ENCODE measurements at places on chromosomes 5 and 9.

- DNase-seq, result no peak
These were observed 553.1 kb downstream of the ZNF608 start for GRCh38 chr5:124193371-124193789.

DNA sequence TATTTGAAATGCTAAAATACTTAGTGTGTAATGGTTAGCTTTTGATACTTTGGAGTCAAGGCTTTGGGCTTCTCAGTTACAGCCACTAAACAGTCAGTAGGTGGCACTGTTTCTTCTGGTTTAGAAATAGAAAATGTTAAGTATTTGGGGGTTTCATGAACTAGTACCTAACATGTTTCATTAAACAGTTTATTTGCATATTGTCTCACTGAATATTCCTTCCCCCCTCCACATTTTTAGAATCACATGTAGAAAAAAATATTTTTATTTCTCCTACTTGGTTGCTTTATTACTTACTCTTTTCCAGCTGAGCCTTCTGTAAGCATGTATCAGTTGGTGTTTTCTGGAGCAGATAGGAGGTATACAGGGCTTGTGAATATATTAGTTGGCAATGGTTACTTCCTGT is 48.0 kb downstream of the IPO11 start:
- DNase-seq, result peak; percentile 33

GRCh38 chr5:43560128-43560527 is 3.3 kb upstream of the PAIP1 start:
- no peak for DNase-seq

DNA sequence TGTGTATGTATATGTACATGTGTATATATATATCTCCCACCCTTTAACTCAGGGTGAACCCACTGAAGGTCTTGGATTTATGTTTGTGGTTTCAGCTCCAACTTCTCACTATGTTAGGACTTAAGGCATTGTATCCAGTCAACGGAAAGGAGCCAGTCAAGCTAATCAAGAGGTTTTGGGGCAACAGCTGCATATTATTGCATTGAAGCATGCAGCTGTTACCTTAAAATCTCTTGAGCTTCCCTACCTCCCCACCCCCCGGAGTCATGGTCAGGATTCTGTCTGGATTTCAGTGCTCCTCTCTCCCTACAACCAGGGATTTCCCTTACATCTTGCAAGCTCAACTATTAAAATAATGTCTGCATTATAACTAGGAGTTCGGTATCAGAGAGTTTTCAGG is 399.5 kb downstream of the SPOCK1 start:
- no peak for DNase-seq

DNA sequence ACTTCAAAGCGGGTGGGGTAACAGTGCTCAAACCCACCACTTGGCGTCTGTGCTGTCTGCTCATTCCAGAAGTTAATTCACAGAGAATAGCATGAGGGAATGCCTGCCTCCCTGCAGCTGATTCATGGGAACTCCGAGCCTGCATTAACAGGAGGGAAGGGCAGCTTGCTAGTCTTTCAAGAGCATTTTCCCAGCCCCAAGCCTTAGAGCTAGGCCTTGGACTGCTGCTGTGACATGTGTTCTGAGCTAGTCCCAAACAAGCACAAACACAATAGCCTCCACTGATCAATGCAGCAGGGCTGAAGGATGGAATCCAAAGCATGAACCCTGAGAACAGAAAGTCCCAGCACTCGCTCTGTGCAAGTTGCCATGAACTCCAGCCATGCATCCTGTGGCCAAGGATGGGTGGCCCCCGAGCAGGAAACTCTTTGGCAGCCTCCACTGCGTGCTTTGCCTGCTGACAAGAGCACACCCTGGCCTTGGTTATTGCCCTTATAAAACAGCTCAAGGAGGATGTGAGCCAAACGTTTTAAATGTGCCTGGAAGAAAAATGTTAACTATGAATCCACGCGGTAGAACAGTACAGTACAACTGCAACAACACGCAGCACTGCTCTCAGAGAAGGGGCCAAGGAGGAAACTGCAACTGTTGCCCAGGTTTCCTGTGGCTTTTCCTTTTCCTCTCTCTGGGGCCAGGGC is 653.1 kb upstream of the KLF4 start:
- no peak for DNase-seq

- DNase-seq, result no peak
These were observed 154.2 kb downstream of the GAPVD1 start for GRCh38 chr9:125415583-125416460.

DNA sequence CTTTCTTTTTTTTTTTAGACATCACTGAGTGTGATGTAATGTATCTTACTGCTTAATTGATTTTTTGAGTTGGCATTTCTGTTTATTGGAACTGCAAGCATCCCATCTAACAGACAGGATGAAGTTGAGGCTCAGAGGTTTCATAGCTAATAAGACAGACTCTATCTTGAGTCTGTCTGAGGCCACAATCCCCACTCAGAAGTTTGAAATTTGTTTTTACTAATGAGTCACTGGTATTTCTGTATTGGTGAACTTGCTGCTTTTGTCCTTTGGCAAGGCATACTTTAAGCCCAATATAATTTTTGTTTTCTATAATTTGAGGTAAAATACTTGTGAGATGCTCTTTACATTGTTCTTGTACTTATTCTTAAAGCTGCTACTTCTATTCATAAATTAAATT is 491.2 kb downstream of the PSAT1 start:
- no peak for DNase-seq

GRCh38 chr5:173329491-173330337 is 1.5 kb upstream of the STC2 start:
- DNase-seq, result peak; percentile 8

DNA sequence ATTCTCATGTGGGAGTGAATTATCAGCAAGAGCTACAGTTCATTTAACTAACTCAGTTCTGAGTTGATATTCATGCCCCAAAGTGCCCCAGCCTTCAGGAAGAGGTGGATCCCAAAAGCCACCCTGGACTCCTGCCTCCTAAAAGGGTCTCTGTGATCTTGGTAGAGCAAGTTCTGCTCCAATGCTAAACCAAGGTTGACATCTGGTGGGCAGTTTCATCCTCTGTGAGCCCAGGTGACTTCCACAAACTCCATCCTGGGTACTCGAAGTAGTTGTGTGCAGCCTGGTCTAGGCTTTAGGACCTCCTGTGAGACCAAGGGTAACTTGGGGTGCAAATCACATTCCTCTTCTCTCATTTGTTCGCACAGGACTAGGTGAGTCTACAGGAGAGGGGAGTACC is 816.8 kb downstream of the MTRR start:
- DNase-seq, result no peak

- no peak for DNase-seq
These were observed 23.4 kb downstream of the LARP1 start for GRCh38 chr5:154778534-154778933.

DNA sequence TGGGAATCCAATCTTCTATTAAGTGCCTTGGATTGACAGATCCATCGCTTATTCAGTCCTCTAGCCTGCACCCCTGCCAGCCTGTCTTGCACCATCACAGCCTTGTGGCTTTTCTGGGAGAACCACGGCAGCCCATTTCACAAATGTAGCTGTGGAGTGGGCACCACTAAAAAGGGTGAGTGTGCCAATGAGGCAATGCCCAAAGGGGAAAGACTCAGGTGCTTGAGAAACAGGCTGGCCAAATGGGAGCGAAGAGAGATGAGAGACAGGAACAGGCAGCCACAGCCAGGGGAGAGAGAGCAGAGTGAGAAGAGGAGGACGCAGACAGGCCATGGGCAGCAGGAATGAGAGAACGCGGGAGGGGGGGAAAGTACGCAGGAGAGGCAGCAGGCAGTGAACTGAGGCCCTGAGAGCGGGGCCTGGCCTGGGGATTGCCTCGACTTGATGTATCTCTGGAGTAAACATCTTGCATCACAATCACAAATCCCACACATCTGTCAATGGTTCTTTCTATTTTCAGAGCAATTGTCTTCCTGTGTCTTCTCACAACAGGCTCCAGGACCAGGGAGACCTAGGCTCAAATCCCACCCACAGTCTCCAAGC is 173.1 kb downstream of the SYK start:
- DNase-seq, result no peak

GRCh38 chr5:135033901-135034235 is at the start of gene PITX1:
PITX1 (minus strand) TSS chr5:135034228; CDS start chr5:135033881, 347 bp downstream.
- no peak for DNase-seq

DNA sequence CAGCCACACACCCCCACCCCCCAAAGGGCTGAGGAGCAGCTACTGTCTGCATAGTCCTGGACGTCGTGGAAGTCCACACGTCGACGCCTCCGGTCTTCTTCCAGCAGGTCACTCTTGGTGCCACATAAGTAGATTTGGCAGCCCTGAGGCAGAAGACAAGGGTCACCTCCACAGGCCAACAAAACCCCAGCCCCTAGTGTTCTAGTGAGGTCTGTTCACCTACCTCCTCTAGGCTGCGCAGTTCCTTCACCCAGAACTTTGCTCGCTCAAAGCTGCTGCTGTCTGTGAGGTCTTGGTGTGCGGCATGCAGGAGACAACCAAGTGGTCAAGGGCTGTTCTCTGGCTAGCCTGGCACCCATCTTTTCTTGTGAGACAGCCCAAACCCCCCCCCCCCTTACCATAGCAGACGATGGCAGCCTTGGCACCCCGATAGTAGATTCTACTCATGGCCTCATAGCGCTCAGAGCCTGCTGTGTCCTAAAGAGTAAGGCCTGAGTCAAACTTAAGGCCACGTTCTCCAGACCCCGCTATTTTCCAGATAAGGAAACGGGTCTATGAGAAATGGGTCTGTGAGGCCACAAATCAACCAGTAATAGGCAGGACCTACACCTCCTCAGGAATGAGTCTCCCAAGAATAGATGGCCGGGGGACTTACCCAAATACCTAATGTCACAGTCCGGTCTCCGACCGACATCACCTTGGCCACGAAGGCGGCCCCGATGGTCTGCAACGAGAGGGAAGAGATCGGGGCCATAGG is 987 bp downstream of the RAB24 start:
- no peak for DNase-seq

All from DMS79 treated with DMSO at 0.1 percent for 48 hours (cell line).